ENCODE measurements at places on chromosomes 3 and 15. TPM values are rescaled to one million over a fixed set of nuclear protein-coding genes. Genes with fewer than 3 reads are reported as not detected.

DNA sequence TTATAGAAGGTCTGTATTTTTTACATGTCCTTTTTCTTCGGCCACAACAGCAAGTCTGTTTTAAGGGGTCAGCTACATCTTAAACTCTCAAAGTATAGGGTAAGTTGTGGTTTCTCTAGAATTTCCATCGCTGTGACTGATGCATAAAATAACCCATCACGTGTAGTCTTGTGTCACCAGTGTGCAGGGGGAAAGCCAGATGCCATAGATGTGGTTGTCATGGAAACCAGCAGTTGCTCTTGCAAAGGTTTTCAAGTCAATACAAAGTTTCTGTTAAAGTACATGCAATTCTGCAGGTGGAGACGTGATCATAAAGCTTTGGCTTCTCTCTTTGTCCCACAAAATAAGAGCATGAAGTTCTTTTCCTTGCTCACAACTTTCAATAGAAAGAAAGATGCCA lies 210.3 kb upstream of the ONECUT1 start:
- no peak for DNase-seq

- no peak for DNase-seq
Measured at GRCh38 chr3:119976214-119976613, 118.0 kb downstream of the GSK3B start.

DNA sequence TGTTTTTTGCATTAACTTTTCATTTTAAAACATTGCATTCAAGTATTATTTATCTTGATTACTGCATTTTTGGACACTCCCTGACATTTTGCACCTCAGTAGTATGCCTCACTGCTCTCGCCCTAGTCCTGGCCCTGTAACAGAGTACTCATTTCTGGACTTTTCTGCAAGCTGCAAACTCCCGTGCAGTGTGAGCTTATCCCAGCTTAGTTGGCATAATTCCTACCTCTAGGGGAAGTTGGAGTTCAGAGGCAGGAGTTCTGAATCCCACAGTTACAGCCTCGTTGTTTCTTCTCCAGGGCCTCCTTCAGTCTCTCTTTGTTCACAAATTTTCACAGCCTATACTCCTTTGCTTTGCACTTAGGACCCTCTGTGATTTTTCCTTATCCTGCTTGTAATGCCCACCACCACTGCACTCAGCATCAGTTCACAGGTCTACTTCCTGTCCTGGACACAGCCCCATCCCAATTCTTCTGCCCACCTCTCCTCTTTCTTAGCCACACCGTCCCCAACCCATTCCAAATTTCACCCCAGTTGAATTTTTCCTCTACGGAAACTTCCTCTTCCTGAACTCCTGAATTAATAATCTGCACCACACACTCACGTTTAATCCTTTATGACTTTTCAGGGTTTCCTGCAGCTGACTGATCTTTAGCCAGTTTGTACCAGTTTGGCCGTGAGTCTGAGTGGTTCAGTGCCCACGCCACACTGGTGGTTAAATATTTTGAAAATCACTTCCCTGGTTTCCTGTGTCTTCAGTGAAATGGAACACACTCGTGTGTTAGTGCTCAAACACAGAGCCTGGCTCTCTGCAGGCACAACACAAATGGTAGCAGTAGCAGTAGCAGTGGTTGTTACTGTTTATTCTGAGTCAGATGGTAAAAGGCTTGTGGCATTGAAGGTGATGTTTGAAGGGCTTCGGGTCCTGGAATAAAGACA lies 6.3 kb upstream of the CTSH start:
- no peak for DNase-seq

The PEX5L gene
- total RNA-seq = 5.3 TPM

GRCh38 chr3:30702828-30703397 lies 96.5 kb downstream of the TGFBR2 start:
- no peak for DNase-seq

GRCh38 chr3:84772841-84773240 lies 185.9 kb upstream of the CADM2 start:
- no peak for DNase-seq

DNA sequence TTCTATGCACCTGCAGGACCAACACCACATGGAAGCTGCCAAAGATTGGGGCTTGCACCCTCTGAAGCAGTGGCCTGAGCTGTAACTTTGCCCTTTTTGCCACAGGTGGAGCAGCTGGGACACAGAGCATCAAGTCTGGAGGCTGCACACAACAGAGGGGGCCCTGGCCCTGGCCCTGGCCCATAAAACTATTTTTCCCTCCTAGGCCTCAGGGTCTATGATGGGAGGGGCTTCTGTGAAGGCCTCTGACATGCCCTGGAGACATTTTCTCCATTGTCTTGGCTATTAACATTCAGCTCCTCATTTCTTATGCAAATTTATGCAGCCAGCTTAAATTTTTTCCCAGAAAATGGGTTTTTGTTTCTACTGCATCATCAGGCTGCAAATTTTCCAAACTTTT lies 335.5 kb downstream of the ARPP21 start:
- DNase-seq = no peak

The EFCC1 gene
- total RNA-seq = 1.6 TPM

- no peak for DNase-seq
Measured at GRCh38 chr3:143716731-143717130, 131.5 kb downstream of the SLC9A9 start.

The WDR93 gene
- 0.91 TPM for total RNA-seq

The GABRR3 gene
- not detected for total RNA-seq

DNA sequence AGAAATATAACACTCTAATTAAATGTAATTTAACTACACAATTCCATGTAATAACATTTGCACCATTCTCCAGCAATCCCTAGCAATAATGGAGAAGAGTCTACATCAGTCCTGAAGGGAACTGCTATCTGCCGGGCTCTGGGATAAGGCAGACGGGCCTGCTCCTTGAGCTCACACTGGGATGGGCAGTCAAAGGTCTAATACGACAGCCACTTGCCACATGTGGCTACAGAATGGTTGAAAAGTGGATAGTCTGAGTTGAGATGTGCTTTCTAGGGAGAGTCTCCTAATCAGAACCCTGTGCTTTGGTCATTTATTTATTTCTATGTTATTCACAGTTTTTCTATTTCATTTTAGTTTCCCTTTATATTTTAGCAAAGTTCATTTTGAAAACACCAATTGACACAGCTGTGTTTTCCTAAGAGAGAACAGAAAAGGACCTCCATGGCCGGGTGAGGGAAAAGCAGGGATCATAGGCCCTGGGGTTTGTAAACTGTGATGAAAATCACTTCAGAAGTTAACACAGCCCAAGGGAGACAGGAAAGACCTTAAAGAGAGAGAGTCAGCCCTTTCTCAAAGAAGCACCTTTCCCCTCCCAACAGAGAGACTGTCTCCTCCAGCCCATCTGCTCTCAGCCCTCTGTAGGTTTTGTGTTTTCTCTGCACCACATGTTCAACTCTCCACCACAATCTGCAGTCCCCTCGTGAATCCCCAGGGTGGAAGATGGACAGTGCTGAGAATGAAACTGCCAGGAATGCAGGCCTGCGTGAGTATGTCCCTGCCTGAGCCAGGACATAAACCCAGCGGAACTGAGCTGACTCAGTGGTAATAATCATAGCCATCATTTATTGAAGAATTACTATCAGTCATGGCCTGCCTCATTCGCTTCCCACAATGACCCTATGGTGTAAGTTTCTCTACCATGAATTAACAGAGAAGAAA lies 11.6 kb downstream of the FSIP1 start:
- DNase-seq = no peak

DNA sequence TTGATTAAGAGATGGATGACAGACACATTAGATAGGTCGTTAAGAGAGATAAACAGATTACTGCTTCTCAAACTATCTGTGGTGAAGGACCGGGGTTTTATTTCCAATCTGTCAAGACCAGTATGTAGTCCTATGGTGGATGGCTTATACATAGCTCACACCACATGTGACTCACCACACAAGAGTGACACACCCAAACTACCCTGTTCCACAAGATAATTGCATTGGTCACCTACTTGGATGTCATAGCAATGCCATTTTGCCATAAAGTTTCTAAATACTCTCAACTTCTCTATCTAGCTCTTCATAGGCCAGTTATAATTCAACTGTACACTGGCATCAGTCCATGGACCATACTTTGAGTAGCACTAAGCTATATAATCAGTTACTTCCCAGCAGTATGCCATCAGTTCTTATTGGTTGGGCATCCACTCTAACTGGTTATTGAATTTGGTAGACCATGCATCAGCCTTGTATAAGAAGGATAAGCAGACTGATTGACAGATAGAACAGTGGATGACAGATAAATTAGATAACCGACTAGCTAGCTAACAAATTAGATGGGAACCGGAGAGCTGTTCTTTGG lies 11.6 kb downstream of the WWTR1 start:
- DNase-seq = no peak

- DNase-seq = no peak
Measured at GRCh38 chr15:67782691-67782991, 42.7 kb upstream of the SKOR1 start.

- no peak for DNase-seq
Measured at GRCh38 chr15:74207652-74208440, 5.3 kb upstream of the STRA6 start.

The FETUB gene
- total RNA-seq = not detected

GRCh38 chr15:101566748-101567488 lies 77.4 kb upstream of the PCSK6 start:
- no peak for DNase-seq

- no peak for DNase-seq
Measured at GRCh38 chr3:58366699-58367098, 34.0 kb downstream of the PXK start.

Data from cerebellum (tissue), 4 donors.